Stimulated activated CD8-positive, alpha-beta memory T cell treated with anti-CD3 and anti-CD28 coated beads, Interleukin-4, amount 100 ng/mL, for 1 hour (primary cell): ENCODE measurements at places on chromosomes 2 and 18.

DNA sequence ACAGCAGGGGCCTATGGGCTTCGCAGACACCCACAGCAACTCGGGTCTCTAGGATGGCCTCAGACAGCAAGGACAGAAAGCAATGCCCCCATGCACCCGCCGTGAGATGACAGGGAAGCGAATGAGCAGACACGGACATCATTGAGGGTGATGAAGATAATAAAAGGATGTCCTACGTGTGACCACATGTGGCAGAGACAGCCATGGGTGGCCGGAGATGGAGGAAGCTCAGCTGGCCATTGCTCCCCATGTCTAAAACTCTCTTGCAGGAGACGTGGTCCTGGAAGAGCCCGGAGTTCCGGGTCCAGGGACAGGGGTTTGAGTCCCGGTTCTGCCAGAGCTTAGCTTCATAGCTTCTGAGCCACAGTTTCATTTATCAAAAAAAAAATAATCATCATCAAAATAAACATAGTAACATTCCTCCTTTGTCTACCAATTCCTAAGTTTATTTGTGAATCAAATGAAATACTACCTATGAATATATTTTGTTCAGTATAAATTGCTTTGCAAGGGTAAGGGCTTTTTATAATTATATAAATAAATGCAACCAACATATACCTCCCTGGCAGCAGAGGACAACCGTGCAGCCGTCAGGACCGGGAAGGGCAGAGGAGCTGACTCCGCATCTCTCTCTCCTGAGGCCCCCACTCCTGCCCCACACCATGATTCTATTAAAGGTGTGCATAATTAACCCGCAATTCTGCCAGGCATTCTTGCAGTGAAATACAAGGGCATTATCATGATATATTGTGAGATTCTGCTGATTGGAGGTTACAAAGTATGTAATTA lies 401.4 kb upstream of the MYT1L start:
- DNase-seq, result no peak

DNA sequence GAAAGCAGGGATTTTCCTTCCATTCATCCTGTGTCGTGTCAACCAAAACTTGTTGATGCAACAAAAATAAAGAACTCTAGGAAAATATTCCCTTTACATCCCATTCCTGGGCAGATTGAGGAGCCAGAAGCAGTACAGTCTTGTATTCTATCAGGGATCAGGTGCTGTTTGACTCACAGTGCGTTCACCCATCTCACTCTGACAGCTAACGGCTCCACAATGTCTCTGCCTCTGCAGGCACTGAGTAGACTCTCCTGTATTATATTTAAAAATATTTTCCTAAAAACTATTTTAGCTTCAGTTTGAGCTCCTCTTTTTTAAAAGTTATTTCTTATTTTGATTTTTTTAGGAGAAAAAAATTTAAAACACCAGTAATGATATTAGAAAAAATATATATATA lies 600.6 kb upstream of the SALL3 start:
- no peak for DNase-seq

- DNase-seq, result no peak
Observed at GRCh38 chr2:96575785-96576456, 39.4 kb downstream of the ARID5A start.

GRCh38 chr2:162221064-162221463 lies 22.2 kb downstream of the FAP start:
- DNase-seq, result peak; percentile 41

- DNase-seq, result no peak
Observed at GRCh38 chr18:27860701-27861107, 316.2 kb downstream of the CDH2 start.

DNA sequence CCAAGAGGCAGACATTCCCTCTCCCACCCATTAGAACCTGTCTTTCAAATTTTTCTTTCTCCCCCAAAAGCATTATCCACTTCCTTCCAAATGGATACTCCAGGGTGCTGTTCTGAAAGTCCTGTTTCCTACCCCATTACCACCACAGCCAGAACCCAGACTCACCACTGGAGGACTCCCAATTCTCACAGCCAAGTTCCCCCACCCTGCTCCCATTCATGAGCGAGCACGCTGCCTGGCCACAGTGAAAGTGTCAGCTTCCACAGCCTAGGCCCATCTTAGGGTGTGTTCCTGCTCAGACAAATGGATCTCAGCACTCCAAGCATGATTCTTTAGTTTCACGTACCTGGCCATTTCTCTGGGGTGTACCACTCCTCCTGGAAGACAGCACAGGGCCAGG lies 3.8 kb upstream of the ANKRD53 start:
- no peak for DNase-seq

- no peak for DNase-seq
Observed at GRCh38 chr2:36410681-36411080, 55.1 kb downstream of the CRIM1 start.

DNA sequence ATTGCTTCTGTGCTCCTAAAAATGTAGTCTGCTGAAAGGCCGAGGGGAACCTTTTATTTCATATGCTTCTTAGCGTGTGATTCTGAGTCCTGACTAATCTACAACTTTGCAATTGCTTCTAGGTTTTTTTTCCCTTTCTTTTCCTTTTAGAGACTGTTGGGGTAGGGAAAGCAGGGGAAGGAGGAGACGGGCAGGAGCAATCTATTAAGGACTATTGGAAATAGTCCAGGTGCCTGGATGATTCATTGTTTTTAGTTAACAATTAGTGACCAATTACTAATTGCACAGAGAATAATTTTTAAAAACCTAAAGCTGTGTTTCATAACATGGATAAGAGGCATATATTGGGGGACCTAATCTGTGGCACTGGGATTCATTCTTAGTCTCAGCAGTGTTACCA lies 49.4 kb upstream of the STON1 start:
- DNase-seq, result no peak

GRCh38 chr2:84435345-84436025 lies 23.6 kb downstream of the SUCLG1 start:
- no peak for DNase-seq

DNA sequence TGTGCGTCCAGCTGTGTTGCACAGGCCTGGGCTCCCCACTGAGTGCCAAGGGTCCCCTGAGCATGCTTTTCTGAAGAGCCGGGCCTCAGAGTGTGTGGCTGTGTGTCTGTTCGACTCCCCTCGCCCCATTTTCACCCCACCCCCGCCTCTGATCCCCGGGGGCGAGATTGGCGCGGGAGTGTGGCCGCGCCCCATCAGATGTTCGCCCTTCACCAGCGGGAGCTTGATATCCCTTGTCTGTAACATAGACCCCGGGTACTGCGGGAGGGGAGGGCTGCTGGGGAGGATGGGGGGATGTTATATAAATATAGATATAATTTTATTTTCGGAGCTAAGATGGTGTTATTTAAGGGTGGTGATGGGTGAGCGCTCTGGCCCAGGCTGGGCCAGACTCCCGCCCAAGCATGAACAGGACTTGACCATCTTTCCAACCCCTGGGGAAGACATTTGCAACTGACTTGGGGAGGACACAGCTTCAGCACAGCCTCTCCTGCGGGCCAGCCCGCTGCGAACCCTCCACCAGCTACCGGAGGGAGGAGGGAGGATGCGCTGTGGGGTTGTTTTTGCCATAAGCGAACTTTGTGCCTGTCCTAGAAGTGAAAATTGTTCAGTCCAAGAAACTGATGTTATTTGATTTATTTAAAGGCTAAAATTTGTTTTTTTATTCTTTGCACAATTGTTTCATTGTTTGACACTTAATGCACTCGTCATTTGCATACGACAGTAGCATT lies 1.5 kb downstream of the RHOB start:
- no peak for DNase-seq

DNA sequence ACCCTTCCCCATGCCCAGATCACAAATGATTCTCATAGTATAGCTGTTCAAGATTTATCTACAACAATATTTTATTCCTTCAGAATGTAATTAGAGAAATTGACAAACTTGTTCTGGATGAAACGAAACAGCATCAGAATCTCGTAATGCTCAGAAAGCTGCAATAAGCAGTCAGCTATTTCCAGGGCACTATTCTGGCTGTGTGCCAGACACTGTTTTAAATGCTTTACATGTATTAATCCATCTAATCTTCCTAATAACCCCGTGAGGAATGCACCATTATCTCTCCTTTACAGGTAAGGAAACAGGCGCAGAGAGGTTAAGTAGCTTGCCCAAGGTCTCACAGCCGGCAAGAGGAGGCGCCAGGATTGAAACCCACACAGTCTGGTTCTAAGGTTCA lies 10.1 kb upstream of the LYPD6B start:
- no peak for DNase-seq

- no peak for DNase-seq
Observed at GRCh38 chr2:128562471-128563347, 244.0 kb upstream of the HS6ST1 start.

- DNase-seq, result no peak
Observed at GRCh38 chr2:67289921-67290371, 107.2 kb upstream of the ETAA1 start.

DNA sequence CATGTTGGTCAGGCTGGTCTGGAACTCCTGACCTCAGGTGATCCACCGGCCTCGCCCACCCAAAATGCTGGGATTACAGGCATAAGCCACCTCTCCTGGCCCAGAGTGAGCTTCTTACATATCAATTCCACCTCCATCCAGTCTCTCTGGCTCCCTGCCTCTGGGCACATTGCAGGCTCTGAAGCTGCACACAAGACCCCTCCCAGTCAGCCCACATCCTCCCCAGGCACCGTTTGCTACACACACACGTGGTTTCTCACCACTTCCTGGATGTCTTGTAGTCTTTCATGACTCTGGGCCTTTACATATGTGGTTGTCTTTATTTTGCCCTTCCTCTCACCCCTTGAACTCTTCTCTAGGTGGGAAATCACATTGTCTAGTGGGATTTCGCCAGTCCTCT lies 64.0 kb upstream of the CABLES1 start:
- peak; percentile 60 for DNase-seq

DNA sequence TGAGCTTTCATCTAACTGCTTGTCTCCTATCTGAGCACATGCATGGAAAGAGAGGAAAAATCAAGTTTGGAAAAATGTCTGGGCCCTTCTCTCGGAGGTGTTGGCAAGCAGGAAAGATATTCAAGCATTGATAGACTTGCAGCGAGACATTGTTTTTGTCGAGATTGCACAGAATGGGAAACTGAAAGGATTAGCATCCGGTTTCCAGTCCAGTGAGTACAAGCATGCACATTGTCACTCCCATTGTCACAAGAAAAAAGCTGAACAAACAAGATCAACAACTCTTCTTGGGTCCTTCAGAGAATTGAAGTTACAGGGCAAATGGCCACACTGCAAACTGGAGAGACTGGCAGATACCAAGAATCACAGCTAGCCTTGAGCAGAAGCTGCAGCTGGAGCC lies 19.6 kb upstream of the MC5R start:
- no peak for DNase-seq

GRCh38 chr2:16958266-16958665 lies 292.6 kb upstream of the CYRIA start:
- no peak for DNase-seq

DNA sequence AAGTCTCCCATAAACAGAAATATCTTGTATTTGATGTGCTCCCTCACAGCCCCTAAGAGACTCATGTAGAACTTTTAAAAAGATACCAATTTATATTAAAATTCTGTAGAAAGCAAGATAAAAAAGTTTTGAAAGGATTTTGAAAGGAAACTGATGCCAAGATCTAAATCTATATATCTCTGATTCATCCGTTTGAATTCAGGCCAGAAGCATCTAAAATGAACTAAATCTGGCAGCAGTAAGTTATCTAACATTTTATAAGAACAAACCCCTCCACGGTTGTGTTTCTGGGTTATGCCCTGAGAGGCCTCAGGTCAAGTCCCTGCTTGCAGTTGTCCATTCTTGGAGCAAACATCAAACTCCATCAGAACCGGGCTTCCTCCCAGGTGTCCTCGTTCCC lies 165.8 kb downstream of the FBXO15 start:
- no peak for DNase-seq

DNA sequence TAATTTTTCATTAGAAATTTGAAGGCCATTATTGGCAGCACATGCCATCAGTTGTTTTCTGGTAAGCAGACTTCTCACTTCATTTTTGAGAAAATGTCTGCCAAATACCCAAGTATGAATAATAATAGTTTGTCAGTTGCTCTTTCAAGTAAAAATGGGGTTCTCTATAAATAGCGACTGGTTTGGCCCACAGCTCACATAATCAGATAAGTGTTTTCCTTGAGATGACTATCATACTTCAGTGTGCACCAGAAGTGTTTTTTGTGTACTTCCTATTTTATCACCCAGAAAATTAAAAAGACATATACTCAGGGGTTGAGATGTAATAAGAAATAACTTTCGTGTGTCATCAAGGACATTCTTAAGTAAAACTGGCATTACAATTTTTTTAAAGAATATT lies 147.1 kb downstream of the PHLPP1 start:
- no peak for DNase-seq

- no peak for DNase-seq
Observed at GRCh38 chr18:37481072-37481471, 84.5 kb downstream of the CELF4 start.

- DNase-seq, result no peak
Observed at GRCh38 chr2:234917211-234917975, 34.4 kb upstream of the SH3BP4 start.

GRCh38 chr18:70291295-70291574 lies 2.4 kb downstream of the SOCS6 start:
- no peak for DNase-seq

DNA sequence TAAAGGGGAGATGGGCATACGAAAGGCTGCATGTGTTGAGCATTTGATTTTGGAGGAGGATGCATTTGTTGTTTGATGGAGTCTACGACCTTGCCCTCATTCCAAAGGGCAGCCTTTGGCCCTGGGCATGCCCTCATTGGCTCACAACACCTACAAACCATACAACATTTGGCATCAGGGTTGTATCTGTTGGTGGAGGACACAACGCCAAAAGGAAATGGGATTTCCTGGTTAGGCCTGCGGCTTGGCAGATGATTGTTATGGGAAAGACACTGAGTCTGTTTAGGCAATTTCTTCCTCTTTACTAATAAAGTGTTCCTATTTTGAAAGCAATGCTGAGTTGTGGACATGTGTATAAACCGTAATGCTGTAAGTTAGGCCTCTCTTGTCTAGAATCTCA lies 246.9 kb downstream of the LDLRAD4 start:
- DNase-seq, result no peak

DNA sequence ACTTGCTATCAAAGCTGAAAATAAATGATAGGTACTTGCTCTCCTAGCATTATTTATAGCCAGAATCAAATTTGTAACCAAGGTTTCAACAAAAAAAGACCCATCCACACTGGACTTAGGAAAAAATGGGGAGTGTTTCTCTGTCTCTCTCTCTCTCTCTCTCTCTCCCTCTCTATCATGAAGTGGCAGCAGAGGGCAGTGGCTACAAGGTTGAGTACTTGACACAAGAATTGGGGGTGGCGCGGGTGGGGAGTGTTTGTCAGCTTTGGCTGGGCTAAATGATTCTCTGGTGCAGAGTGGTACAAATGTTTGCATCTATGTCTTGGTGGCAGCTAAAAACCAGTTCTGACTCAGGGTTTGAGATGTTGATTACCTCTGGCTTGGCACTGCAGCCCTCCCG lies 85.0 kb downstream of the RBM43 start:
- no peak for DNase-seq

GRCh38 chr2:64423303-64423702 lies 30.7 kb upstream of the LGALSL start:
- DNase-seq, result no peak

DNA sequence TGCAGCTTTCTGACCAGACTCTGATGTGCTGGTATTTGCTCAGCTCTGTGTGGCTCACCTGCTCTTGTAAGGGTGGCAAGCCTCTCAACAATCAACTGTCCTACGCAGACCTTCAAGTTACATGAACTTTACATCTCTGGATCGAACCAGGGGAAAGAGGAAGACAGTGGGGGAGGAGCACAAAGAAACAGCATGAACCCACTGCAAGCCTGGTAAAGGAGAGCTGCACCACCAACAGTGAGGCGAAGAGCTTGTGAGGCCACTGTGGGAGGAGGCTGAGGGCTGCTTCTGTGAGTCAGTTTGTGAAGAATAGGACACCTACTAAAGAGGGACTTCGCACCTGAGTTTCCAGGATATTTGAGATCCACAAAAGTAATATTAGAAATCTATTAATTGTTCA lies 18.8 kb upstream of the FAM110C start:
- no peak for DNase-seq
